ENCODE measurements at places on chromosomes 4 and X.

DNA sequence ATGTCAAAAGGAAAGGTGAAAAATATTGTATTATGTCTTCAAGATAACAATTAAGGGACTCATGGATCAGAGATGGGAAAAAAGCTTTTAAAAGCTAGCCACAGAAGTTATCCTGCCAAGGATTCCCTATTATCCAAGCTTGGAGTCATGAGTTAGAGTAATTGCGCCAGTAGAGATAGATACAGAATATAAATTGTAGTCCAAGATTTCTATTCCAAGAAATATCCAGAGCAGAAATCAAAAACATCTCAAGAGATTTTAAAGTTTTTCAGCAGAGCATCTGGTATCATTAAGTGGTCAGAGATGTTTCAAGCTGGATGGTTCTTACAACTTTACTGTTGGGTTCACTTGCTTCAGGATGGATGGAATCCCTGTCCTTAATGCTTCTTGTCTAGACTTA is 186.7 kb downstream of the PCDH18 start:
- DNase-seq = no peak

- DNase-seq = no peak
Measured at GRCh38 chr4:68011684-68012083, 48.4 kb upstream of the TMPRSS11A start.

- DNase-seq = no peak
Measured at GRCh38 chr4:54391104-54391503, 162.0 kb downstream of the PDGFRA start.

GRCh38 chr4:173794662-173795061 is 264.6 kb upstream of the HAND2 start:
- no peak for DNase-seq

DNA sequence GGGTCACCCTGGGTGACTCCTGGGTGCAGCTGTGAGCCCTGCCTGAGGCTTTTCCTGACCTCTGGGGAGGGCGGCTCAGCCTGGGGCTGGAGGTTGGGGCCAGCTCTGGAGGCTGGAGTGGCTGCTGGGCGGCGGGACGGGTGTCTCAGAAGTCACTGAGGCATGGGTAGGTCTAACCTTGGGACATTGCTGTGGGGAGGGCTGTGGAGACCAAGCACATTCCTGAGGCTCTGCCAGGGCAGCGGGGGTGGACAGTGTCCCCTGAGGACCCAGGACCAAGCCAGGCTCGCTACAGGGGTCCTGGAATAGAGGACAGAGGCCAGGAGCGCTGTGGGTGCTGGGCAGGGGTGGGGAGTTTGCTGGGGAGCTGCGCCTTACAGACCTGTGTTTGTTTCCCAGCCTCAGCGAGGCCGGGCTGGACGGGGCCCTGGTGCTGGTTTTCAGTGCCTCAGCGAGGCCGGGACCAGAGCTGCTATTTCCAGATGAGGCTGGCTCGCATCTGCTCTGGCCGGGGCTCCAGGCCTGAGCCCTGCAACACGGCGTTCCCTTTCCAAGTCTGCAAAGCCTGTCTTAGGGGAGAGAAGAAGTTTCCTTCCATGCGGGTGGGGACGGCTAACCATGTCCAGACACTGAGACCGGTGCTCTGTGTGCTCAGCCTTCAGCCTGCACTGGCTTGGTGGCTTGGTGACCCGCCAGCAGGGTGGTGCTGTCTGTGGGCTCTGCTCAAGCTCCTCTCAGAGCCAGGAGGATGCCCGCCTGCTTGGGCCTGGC is 3.0 kb upstream of the SLC25A6 start:
- no peak for DNase-seq

DNA sequence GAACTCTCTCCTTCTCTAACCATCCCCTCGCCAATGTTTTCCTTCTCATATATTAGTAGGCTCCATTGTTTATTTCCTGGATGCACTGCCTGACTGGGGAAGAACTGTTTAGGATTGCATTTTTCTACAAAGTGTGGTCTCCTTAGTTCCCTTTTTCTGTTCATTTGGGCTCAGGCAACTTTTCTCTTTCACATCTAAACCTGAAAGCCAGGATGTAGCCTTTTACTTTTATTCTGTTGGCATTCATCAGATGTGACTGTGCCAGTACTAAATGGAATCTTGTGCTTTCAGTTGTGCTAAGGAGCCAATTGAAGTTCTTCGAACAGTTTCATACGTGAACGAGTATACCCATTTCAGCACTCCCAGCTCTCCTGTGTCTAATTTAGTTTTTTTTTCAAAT is 59.8 kb downstream of the DDIT4L start:
- DNase-seq = no peak
